ENCODE measurements at places on chromosomes 3 and 15. TPM values are rescaled to one million over a fixed set of nuclear protein-coding genes. Genes with fewer than 3 reads are reported as not detected.

The MYZAP gene
- 1.0 TPM for total RNA-seq

The HTR3E gene
- not detected for total RNA-seq

The TNFSF10 gene
- total RNA-seq, result not detected

The GABRR3 gene
- not detected for total RNA-seq

The P2RY12 gene
- total RNA-seq, result not detected

The GNAT1 gene
- not detected for total RNA-seq

The IL17RD gene
- total RNA-seq, result 0.43 TPM

The C3orf52 gene
- total RNA-seq, result 11.3 TPM

The GCNT3 gene
- 158 TPM for total RNA-seq

The GOLGA8G gene
- total RNA-seq, result not detected

The PLA2G4D gene
- not detected for total RNA-seq

The CDV3 gene
- 134 TPM for total RNA-seq
